Esophagus squamous epithelium (tissue), 5 donors: ENCODE measurements at places on chromosomes 2 and 18. TPM values are rescaled to one million over a fixed set of nuclear protein-coding genes. Genes with fewer than 3 reads are reported as not detected.

GPR148 gene
- total RNA-seq: not detected

- no peak overlapping the region for H3K4me3 ChIP-seq
- no peak for DNase-seq
- no peaks in the 10 kb centered on the region for H3K27me3 ChIP-seq
- H3K4me1 ChIP-seq: no peaks in the 10 kb centered on the region
- H3K27ac ChIP-seq: no peak overlapping the region
- no peaks in the 10 kb centered on the region for H3K36me3 ChIP-seq
Observed at GRCh38 chr18:51498085-51498855, 300.8 kb upstream of the MEX3C start.

CHST10 gene
- 0.83 TPM for total RNA-seq

PCARE gene
- not detected for total RNA-seq

- no peaks in the 10 kb centered on the region for H3K27me3 ChIP-seq
- H3K36me3 ChIP-seq: no peaks in the 10 kb centered on the region
Observed at GRCh38 chr18:79590191-79591031, 89.2 kb upstream of the CTDP1 start.

DNA sequence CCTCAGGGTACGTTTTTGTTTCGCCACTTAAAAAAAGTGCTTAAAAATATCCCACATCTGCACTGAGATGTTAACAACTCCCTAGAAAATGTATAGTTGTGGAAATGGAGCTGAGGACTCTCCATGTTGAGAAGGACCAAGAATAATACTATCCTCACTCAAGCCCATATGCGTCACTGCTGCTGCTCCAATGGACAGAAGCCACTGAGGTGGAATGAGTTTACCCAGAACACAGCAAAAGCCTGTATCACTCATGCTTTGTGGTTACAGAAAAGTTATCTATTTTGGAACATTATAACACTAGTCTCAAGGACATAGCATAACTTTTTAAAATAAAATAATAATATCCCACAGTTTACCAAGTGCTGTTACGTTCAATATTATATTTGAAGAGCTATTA lies 31.9 kb downstream of the DSC3 start:
- H3K4me1 ChIP-seq: peaks cover 8% of the 10 kb centered on the region
- no peaks in the 10 kb centered on the region for H3K27me3 ChIP-seq
- H3K27ac ChIP-seq: no peak overlapping the region
- no peak for DNase-seq
- no peak overlapping the region for H3K4me3 ChIP-seq
- no peaks in the 10 kb centered on the region for H3K36me3 ChIP-seq

OSBPL6 gene
- 2.9 TPM for total RNA-seq

TUBA4B gene
- not detected for total RNA-seq

- no peaks in the 10 kb centered on the region for H3K4me1 ChIP-seq
- H3K4me3 ChIP-seq: no peak overlapping the region
- H3K36me3 ChIP-seq: no peaks in the 10 kb centered on the region
Observed at GRCh38 chr2:129756276-129756675, 223.2 kb upstream of the RAB6C start.

GRCh38 chr2:175166216-175166824 lies 1.7 kb downstream of the ATF2 start:
- no peak overlapping the region for H3K4me3 ChIP-seq
- DNase-seq: no peak
- H3K36me3 ChIP-seq: no peaks in the 10 kb centered on the region

GRCh38 chr2:221914334-221914880 lies 342.3 kb upstream of the EPHA4 start:
- no peak overlapping the region for H3K27ac ChIP-seq
- no peaks in the 10 kb centered on the region for H3K4me1 ChIP-seq
- H3K36me3 ChIP-seq: no peaks in the 10 kb centered on the region
- no peak overlapping the region for H3K4me3 ChIP-seq
- DNase-seq: no peak
- no peaks in the 10 kb centered on the region for H3K27me3 ChIP-seq

SLC30A3 gene
- total RNA-seq: 0.19 TPM

- peaks cover 14% of the 10 kb centered on the region for H3K36me3 ChIP-seq
- H3K4me3 ChIP-seq: no peak overlapping the region
- H3K27me3 ChIP-seq: no peaks in the 10 kb centered on the region
- H3K27ac ChIP-seq: no peak overlapping the region
Observed at GRCh38 chr18:79531926-79532312, 136.2 kb downstream of the NFATC1 start.

- H3K27ac ChIP-seq: no peak overlapping the region
- no peak overlapping the region for H3K4me3 ChIP-seq
- H3K27me3 ChIP-seq: no peaks in the 10 kb centered on the region
- H3K36me3 ChIP-seq: no peaks in the 10 kb centered on the region
- DNase-seq: no peak
- H3K4me1 ChIP-seq: peaks cover 22% of the 10 kb centered on the region
Observed at GRCh38 chr2:152568531-152568930, 148.7 kb downstream of the PRPF40A start.

- H3K36me3 ChIP-seq: no peaks in the 10 kb centered on the region
- no peak overlapping the region for H3K27ac ChIP-seq
- H3K4me1 ChIP-seq: no peaks in the 10 kb centered on the region
- no peak for DNase-seq
- H3K27me3 ChIP-seq: no peaks in the 10 kb centered on the region
Observed at GRCh38 chr18:6382963-6383362, 31.7 kb downstream of the L3MBTL4 start.

DNA sequence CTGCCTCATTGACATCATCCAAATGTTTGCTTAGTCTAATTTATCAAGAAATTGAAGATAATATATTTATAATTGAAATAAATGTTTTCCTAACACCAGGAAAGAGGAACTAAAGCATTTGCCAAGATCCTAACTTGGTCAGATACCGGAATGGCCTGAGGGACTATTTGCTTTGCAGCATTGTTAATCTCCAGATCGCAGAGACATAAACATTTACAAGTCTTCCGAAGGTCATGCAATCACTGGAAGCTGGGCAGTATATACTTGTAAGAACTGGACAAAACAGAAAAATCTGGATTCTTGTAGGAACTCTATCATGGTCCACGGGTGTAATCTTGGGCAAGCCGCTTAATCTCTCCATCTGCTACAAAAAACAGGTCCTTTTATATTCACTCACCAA lies 42.2 kb downstream of the CYBRD1 start:
- H3K27me3 ChIP-seq: no peaks in the 10 kb centered on the region
- DNase-seq: no peak
- no peaks in the 10 kb centered on the region for H3K36me3 ChIP-seq
- no peaks in the 10 kb centered on the region for H3K4me1 ChIP-seq

GRCh38 chr18:52679354-52679753 lies 339.4 kb downstream of the DCC start:
- no peaks in the 10 kb centered on the region for H3K27me3 ChIP-seq
- no peak for DNase-seq
- H3K27ac ChIP-seq: no peak overlapping the region
- H3K4me3 ChIP-seq: no peak overlapping the region
- H3K4me1 ChIP-seq: no peaks in the 10 kb centered on the region

- H3K36me3 ChIP-seq: no peaks in the 10 kb centered on the region
- H3K27me3 ChIP-seq: no peaks in the 10 kb centered on the region
- no peaks in the 10 kb centered on the region for H3K4me1 ChIP-seq
- no peak overlapping the region for H3K27ac ChIP-seq
- DNase-seq: no peak
Observed at GRCh38 chr2:55550368-55551102, 31.0 kb downstream of the CFAP36 start.

- H3K4me1 ChIP-seq: peaks cover 30% of the 10 kb centered on the region
- no peak for DNase-seq
- peaks cover 6% of the 10 kb centered on the region for H3K36me3 ChIP-seq
- H3K27ac ChIP-seq: peak overlapping the region; percentile 72
- H3K27me3 ChIP-seq: no peaks in the 10 kb centered on the region
- H3K4me3 ChIP-seq: no peak overlapping the region
Observed at GRCh38 chr2:54666634-54667265, 56.7 kb upstream of the EML6 start.

DNA sequence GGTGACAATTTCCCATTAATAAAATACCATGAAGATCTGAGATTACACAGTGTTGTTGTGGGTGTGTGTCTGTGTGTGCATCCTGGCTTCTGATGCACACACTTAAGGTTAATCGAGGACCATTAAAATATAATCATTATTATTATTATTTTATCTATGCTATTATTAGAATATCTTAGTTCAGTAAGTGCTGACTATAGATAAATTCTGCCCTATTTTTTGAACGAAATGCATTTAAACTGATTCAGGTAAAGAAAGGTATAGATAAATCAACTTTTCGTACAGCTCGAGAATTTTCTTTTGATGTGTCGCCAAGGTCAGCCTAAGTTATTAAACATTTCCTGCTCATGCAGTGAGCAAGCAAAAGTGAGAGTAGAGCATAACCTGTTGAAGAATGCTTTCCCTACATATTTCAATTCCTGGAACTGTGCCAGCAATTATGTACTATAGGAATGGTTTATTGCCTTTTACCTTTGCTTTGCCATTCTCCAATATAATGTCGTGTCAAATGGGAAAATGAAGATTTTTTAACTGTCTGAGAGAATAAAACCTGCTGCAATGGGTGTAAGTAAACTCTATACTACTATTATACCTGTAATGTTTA lies 25.8 kb downstream of the KCNJ3 start:
- H3K4me3 ChIP-seq: no peak overlapping the region
- DNase-seq: no peak
- H3K36me3 ChIP-seq: no peaks in the 10 kb centered on the region
- H3K27me3 ChIP-seq: no peaks in the 10 kb centered on the region
- no peak overlapping the region for H3K27ac ChIP-seq
- H3K4me1 ChIP-seq: no peaks in the 10 kb centered on the region

- H3K27me3 ChIP-seq: no peaks in the 10 kb centered on the region
- no peak overlapping the region for H3K27ac ChIP-seq
- H3K4me3 ChIP-seq: no peak overlapping the region
- H3K36me3 ChIP-seq: no peaks in the 10 kb centered on the region
- DNase-seq: no peak
- H3K4me1 ChIP-seq: no peaks in the 10 kb centered on the region
Observed at GRCh38 chr2:179726461-179727180, 134.8 kb downstream of the ZNF385B start.
